SIG-M5 (cell line): ENCODE measurements at places on chromosomes 5 and 9.

GRCh38 chr5:527646-528628 is 3.7 kb upstream of the SLC9A3 start:
- DNase-seq: no peak

DNA sequence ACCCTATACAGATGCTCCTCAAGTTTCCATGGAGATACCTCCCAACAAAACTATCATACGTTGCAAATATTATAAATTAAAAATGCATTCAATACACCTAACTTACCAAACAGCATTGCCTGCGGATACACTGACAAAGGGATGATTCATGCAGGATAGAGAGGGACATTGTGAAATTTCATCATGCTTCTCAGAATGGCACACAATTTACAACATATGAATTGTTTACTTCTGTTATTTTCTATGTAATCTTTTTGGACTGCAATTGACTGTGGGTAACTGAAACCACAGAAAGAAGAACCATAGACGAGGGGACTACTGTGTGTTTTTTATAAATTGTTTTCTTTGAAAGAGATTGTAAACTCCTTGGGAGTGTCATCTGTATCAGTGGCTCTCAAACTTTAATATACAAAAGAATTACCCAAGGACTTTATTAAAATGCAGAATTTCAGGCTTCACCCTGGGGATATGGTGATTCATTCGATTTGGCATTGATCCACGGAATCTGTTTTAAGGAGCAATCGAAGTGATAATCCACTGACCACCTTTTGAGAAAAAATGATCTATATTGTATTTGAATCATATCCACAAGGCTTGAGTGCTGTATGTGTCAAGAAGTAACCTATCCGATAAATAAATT is 146.4 kb downstream of the SGCD start:
- DNase-seq: peak; percentile 86

DNA sequence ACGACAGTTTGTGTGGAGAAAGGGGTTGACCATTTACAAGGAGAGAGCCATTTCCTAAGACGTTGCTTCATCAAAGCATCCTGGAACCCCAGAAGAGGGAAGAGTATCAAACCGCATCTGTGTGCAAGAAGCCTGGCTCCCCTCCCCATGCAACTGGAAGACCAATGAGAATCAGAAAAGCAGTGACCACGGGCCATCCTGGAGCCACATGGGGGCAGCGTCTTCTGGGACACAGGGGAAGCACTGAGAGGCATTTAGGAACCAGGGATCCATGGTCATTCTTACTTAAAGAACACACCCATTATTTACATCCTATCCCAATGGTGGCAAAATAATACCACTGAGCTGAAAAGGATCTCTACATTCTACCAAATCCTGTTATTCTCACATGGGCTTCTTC is 29.3 kb downstream of the SEMA5A start:
- DNase-seq: no peak

GRCh38 chr9:125038166-125038565 is 97.3 kb upstream of the GOLGA1 start:
- DNase-seq: no peak

DNA sequence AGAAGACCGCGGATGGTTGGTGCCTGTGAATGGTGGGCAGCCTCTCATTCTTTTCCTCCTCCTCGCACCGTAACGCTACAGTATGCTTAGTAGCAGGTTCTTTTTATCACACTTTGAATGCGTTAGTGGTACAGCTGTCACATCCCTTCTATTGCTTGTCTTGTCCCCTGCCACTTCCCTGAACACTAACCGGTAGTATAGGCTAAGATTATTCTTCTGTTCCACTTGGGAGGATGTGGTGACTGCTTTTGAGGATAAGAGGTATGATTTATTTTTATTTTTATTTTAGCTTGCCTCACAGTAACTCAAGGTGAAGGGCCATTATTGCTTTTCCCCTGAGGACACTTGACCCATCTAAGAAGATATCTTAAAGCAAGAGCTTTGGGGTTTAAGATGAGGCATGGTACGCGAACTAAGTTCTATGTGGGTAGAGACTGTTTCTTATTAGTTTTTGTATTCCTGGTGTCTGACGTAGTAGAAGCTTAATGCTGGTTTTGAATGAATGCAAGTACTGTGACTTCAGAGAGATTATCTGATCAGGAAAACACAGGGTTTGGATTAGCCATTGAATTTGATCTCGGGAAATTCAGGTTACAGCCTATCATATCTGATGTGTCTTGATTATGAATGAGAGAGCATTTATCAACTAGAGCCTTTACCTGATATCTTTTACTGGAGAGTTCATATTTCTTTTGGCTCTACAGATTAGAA is 951 bp downstream of the UNC13B start:
- no peak for DNase-seq

- no peak for DNase-seq
Measured at GRCh38 chr5:103918668-103919367, 356.2 kb upstream of the NUDT12 start.

DNA sequence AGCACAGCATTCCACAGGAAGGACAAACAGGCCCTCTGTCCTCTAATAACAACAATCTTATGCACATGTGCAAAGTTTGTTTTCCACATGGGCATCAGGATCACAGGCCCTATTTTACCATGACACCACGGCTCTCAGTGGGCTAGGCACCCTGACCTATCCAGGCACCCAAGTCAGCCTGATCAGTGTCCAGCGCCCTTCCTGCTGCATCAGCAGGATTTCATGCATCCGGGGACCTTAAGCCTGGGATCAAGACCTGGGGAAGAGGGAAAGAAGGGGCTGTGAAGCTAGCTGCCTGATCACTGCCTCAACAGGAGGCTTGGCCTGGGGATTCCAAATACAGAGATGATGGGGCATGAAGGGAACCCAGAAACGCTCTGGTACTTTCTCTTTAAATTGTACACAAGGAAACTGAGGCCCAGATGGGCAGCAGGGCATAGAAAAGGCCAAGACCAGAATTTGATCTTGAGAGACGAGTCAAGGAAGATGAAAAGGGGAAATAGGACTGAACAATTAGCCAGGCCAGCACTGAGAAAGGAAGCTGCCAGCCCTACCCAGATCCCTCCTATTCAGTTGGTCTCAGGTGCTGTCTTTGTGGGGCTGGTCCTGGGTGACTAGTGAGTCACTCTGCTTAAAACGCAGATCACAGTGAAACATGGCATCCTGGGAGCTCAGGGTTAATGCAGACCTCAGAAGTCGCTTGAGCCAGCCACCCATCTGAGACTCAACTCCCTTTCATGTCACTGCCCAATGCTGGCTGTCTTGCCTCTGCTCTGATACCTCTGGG is 57.9 kb downstream of the SHB start:
- no peak for DNase-seq

GRCh38 chr5:127586811-127587210 is 62.1 kb upstream of the CTXN3 start:
- DNase-seq: no peak

GRCh38 chr5:96242571-96242970 is 190.5 kb downstream of the PCSK1 start:
- no peak for DNase-seq

DNA sequence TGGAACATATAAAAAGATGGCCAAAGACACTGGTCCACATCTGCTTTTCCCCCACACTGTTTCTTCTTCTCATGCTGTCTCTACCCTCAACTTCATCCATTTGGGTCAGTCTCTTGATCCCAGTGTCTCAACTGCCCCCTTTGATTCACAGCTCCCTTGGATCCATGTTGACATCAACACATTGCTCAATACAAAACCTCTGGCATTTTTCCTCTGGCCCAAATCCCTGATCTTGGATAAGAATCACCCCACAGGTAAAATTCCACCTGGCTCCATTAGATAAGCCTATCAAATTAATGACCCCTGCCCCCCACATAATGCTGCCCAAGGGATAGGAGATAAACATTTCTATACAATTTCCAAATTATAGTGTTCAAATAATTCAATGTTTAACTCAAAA is 229.8 kb downstream of the TLE1 start:
- DNase-seq: no peak

DNA sequence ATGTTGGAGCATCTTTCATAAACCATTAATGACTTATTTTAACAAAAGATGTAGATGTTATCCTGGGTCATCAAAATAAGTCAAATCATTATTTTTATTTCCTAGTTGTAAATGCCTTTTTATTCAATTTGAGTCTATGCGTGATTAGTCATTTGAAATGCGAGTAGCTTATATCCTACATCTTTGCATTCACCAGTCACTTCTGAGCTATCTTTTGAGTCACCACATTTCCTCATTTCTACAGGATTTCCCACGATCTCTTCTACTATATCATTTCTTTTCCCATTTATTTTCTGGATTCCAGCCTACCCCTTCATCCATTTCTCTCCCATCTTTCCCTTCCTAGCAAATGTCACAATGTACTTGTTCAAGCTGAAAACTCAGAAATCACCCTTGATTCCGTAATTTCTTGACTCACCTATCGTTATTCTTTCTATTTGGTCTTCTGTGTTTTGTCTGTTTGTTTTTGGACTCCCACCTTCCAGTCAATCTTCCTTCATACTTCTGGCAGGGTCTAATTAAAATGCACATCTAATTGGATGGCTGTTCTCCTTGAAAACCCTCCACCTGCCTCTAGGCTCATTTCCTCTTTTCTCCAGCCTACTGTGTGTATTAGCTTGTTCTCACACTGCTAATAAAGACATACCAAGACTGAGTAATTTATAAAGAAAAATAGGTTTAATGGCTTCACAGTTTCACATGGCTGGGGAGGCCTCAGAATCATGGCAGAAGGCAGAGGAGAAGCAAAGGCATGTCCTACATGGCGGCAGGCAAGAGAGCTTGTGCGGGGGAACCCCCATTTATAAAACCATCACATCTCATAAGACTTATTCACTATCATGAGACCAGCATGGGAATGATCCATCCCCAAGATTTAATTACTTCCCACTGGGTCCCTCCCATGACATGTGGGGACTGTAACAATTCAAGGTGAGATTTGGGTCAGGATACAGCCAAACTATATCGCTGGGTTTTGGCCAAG is 112.4 kb downstream of the MEF2C start:
- no peak for DNase-seq

DNA sequence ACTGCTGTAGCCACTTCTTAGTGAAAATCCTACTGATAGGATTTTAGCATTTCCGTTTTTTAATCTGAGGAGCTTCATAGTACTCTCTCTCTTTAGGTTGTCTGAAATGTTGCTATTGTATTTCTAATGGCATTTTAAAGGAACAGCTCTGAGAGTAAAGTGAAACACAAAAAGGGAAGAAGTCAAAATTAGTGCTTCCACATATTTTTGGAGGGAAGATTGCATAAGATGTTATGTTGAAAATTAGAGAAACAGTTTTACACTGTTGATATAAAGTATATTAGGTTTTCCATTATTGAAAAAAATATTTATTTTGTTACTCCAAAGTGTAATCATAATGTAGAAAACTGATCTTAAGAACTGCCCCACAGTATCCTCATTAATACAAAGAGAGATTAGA is 525.1 kb downstream of the TAF11L14 start:
- peak; percentile 54 for DNase-seq

DNA sequence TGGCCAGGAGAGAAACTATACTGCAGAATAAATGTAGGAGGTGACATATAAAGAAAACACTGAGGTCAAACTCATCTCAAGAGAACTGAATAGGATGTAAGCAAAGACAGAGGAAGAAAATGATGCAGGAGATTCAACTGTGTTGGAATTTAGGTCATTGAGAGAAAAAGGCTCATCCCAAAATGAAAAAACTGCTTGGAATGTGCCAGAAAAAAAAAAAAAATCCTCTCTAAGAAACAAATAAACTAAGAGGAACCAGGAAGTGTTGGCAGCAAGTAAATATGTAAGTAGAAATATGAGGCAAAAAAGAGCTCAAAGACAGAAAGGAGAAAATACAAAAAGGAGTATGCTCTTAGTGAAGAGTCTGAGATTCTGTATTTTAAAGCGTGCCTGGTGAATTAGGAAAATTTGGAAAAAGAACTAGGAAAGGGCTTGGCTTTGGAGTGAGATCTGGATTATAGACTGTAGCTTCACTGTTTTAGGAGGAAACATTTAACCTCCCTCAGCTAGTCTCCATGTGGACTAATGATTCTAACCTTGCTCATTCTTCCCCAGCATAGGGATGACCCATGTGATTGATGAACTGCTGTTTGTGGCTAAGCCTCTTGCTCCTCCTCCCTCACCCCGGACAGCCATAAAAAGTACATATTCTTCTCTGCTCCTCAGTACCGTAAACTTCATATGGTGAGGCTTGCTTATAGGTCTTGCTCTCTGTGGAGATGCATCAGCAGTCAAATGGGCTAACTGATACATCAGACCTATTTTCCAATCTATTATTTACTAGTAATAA is 185.6 kb upstream of the POU5F2 start:
- DNase-seq: no peak

DNA sequence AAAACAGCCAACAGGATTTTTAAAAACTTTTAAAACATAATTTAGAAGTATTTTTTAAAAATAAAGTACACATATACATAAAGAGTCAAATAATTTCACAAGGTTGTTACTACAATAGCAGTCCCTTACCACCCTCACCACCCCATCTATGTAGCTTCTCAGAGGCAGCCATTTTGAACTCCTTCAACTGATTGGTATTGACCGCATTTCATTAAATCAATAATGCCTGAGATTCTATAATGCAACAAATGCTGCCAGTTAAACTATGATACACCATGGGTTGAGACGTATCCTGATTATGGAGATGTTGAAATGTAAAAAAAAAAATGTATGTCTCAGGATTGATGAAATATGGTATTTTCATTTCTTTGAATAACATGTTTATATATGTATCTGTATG is 78.8 kb downstream of the PCSK1 start:
- no peak for DNase-seq

GRCh38 chr5:72817076-72817481 is 618 bp downstream of the TNPO1 start:
- DNase-seq: no peak

GRCh38 chr5:39052141-39052540 is 22.1 kb downstream of the RICTOR start:
- no peak for DNase-seq

- DNase-seq: no peak
Measured at GRCh38 chr5:28685794-28686193, 1647.4 kb upstream of the CDH9 start.

- DNase-seq: no peak
Measured at GRCh38 chr5:81253875-81254274, 20.8 kb downstream of the CKMT2 start.

- no peak for DNase-seq
Measured at GRCh38 chr9:4640027-4640426, 22.1 kb upstream of the PLPP6 start.

DNA sequence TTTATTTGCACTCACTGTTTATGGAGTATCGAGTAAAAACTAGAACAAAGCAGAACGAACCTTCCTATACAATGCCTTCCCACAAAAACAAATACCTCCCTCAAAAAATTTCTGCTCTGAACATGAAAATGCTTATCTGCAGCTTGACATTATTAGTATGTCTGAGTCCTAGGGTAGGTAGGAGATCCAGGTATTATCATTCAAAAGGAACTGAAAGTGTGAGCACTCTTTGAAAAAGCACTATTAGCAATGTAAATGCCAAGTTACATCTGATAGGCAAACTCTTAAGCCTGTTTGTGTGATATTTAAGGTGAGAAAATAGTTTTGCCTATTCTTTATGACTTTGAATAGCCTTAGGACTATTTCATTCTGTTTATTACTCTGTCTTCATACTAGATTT is 47.6 kb downstream of the ZSWIM6 start:
- no peak for DNase-seq

- no peak for DNase-seq
Measured at GRCh38 chr5:133780619-133781280, 168.4 kb upstream of the FSTL4 start.
